Activated CD4-positive, alpha-beta T cell treated with anti-CD3 and anti-CD28 coated beads for 4 hours (primary cell): ENCODE measurements at places on chromosomes 12 and 14.

DNA sequence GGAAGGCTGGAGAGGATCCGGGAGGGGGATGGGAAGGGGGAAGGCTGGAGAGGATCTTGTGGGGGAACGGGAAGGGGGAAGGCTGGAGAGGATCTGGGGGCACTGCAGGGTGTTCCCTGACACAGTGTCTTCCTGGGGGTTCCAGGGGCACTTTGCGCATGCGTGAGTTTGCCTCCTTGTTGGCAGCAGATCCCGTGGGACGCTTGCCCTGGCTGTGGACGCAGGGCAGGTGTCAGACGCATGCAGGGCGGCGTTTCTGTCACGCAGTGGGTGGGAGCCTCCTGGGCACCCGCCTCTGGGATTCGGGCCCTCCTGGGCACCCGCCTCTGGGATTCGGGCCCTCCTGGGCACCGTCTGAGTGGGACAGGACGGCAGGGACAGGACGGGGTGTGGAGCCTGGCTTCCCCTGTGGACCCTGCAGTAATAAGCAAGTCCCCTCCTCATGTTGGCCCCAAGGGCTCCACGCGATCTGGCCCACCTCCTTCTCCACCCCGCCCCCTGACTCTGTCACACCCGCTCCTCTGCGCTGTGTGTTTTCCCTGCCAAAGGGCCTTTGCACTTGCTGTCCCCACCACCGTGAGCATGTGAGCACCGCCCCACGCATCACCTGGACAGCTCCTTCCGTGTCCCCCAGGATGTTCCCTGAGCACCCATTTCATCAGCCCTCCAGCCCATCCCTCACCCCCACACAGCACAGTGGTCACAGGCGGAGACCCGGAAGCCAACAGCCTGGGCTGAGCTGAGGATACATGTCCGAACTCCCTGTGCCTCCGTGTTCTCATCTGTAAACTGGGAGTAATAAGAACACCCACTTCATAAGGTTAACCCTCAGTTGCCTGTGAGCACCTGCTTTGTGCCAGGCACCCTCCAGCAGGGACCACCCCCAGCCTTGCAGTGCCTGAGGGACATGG lies 4.4 kb downstream of the MMP17 start:
- no peak for DNase-seq

DNA sequence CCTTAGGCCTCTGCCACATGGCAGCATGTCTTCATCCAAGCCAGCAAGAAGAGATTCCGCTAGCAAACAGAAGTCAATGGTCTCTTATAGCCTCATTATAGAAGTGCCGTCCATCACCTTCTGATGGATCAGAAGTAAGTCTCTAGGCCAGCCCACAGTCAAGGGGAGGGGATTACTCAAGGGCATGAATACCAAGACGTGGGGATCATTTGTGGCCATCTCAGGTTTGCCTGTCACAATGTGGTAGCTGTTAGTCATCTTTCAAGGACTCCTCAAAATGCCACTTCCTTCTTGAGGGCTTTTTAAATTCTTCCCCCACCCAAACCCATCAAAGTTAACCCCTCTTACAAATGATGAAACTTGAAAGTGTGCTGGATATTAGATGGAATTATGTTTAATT lies 8.1 kb upstream of the ADCY6 start:
- no peak for DNase-seq

DNA sequence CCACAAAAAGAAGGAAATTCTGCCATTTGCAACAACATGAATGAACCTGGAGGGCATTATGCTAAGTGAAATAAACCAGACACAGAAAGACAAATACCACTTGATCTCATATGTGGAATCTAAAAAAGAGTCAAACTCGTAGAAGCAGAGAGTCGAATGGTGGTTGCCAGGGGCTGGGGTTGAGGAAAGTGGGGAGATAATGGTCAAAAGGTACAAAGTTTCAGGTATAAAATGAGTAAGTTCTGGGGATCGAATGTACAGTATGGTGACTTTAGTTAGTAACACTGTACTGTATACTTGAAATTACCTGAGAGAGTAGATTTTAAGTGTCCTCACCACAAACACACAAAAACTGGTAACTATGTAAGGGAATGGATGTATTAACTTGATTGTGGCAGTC lies 129.4 kb downstream of the PPM1H start:
- DNase-seq = no peak

DNA sequence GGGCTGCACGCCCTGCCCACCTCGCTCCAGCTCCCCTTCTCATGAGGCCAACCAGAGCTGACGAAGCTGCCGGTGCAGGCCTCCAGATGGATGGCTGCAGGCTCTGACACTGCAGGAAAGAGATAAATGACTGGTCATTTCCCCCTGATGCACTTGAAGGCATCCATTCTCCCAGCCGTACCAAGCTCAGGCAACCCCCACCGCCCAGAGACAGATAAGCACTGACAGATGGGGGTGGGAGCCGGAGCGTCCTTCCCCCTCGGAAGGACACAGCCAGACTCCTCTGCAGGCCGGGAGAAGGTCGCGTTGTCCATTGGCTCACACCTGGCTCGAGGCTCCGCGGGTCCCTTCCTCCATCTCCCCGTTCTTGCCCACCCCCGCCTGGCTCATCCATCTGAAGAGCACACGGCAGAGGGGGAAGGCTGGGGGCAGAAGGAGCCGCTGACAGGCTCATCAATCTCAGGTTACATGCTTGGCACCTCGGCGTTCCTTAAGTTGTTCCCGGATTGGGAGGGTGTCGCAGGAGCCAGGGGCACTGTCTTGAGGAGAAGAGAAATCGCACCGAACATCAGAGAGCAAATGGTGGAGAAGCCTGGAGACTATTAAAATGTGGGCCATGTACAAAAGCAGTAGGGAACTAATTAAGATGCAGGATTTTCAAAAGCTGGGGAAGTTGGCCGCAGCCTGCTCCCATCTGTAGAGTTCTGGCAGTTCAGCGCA lies 151.6 kb downstream of the DPF3 start:
- DNase-seq = no peak

- no peak for DNase-seq
These were observed 62.3 kb downstream of the BEGAIN start for GRCh38 chr14:100524933-100525243.
